Placental pericyte (primary cell): ENCODE measurements at places on chromosomes 5 and 9. TPM values are rescaled to one million over a fixed set of nuclear protein-coding genes. Genes with fewer than 3 reads are reported as not detected.

The ANKRD18A gene
- total RNA-seq: not detected in 2 replicates

The PCDHGC5 gene
- 3.9 and 6.6 TPM in 2 replicates for total RNA-seq

The PCDHB11 gene
- under 0.01 and 0.29 TPM in 2 replicates for total RNA-seq

The TRIP13 gene
- 1.5 and 69.1 TPM in 2 replicates for total RNA-seq

The DBH gene
- total RNA-seq: not detected in 2 replicates

The RNF183 gene
- total RNA-seq: not detected in 2 replicates

The SV2C gene
- not detected in 2 replicates for total RNA-seq

The ZNF883 gene
- under 0.01 and 0.22 TPM in 2 replicates for total RNA-seq
